HT1080 (cell line): ENCODE measurements at places on chromosomes 1 and 21.

GRCh38 chr1:39076127-39076798 lies 50.1 kb downstream of the NDUFS5 start:
- peak; percentile 48 for DNase-seq

DNA sequence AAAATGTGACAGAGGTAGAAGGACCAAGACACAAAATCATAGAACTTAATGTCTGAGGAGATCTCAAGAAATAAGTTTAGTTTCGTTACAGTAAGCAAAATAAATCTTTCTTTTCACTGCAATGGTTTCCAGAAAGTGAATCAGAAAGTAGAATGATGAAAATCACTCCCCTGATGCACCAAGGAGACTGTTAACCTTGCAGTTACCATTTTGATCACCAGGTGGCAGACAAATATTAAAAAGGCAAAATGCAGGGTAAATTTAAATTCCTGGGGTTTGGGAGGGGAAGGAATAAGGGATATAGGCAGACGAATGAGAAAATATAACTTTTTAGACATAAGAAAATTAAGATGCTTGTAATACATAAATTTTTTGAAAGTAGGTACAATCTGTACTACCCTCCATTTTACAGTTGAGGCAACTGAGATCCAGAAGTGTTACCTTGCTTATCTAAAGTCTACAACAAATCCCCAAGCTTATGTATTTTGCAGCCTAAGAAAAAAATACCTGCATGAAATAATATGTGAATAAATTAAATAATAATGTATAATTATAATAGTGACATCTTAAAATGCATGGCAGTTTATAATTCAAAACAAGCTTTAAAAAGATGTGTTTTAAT lies 253.2 kb downstream of the CRB1 start:
- DNase-seq: peak; percentile 24

- DNase-seq: no peak
Observed at GRCh38 chr1:180165509-180166435, 11.1 kb downstream of the QSOX1 start.

DNA sequence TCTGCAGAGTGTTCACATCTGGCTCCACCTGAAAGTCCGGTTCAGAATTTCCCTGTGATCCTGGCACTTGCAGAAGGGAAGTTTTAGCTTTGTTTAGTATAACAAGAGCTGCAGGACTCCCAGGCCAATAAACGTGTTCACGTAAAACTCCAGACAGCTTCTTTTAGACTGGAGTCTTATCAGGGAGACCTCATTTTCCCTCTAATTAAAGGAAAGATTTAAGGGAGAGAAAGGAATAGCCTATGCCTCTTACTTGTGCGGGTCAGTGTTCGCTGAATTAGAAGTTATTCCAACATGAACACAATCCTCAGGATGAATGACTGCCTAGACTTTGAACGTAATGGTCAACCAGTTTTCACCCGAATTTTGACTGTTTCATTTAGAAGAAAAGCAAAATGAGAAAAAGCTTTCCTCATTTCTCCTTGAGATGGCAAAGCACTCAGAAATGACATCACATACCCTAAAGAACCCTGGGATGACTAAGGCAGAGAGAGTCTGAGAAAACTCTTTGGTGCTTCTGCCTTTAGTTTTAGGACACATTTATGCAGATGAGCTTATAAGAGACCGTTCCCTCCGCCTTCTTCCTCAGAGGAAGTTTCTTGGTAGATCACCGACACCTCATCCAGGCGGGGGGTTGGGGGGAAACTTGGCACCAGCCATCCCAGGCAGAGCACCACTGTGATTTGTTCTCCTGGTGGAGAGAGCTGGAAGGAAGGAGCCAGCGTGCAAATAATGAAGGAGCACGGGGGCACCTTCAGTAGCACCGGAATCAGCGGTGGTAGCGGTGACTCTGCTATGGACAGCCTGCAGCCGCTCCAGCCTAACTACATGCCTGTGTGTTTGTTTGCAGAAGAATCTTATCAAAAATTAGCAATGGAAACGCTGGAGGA lies 202.1 kb upstream of the SGIP1 start:
- peak; percentile 94 for DNase-seq

DNA sequence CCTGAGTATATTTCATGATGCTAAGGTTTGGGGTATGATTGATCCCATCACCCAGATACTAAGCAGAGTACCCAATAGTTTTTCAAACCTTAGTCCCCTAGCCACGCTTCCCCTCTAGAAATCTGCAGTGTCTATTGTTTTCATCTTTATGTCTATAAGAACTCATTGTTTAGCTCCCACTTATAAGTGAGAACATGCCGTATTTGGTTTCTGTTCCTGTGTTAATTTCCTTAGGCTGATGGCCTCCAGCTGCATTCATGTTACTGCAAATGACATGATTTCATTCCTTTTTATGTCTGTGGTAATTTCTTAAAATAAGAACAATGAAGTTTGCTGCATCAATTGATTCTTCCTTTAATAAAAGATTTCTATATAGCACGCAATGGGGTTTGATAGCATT lies 301.3 kb downstream of the PLPP3 start:
- DNase-seq: no peak

GRCh38 chr21:17512253-17513213 lies at the start of gene CXADR:
CXADR (plus strand) TSS chr21:17513043; CDS start chr21:17513130, 87 bp downstream.
- DNase-seq: peak; percentile 72

DNA sequence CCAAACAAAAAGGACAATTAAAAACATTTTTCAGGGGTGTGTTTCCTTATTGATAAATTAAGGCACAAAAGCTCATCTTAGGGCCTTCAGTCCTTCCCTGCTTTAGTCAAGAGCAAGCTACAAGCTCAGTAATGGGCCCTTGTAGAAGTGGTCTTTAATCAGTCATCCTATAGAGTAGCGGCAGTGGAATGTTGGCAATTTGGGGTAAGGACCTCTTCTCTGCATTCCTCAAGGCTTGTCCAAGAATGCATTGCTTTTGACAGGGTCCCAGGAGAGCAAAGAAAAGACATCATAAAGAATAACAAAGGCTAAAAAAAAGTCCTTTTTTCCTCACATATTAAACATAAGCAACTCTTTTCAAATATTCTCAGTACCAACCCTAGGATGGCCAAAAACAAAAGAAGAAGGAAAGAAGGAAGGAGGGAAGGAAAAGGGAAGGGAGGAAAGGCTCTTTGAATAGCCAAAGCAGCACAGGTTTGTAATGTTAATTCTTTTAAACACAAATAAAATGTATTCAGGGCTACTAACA lies 27.3 kb upstream of the CAMK1G start:
- no peak for DNase-seq

GRCh38 chr1:169103002-169103401 lies 3.5 kb upstream of the ATP1B1 start:
- no peak for DNase-seq

DNA sequence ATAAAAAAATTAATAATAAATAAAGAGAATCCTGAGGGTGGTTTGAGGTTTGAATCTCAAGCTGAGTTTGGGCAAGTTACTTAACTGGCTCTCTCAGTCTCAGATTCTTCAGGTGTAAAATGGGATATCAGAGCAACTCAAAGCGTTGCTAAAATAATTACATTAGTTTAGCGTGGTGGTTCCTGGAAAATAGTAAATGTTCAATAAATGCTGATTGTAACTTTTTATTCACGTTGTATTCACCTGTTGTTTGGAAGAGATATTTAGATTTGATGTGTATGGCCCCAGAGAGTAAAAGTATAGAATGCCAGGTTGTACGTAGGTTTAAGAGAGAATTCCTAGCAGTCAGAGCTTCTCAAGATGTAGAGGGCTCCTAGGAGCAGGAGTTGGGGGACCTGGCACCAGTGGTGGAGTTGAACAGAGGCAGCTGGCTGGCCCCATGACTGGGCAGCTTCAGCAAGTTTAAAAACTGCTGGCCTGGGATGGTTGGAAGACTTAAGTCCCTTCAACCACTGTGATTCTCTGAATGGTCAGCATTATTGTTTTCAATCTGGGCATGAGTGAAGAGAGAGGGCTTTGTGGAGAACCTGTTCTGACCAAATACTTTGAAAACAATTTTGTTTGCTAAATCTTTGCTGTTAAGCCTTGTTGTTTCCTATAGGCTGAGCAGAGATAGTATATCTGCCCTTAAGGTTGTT lies 22.4 kb downstream of the PRCC start:
- no peak for DNase-seq

DNA sequence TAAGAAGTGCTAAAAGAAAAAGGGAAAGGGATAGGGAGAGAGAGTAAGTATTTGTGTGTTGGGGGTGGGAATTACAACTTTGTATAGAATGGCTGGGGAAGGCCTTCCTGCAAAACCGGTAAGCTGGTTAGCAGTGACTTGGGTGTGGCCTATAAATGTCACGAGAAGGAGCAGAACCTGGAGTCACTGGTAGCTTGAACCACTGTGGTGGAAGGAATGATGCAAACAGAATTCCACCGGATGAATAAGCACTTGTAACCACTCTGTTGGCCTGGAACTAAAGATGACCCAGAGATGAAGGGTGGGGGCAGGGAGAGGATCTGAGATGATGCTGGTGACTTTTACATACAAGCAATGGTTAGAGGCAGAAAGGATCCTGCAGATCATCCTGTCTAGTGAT lies 8.9 kb downstream of the XKR8 start:
- DNase-seq: peak; percentile 88

DNA sequence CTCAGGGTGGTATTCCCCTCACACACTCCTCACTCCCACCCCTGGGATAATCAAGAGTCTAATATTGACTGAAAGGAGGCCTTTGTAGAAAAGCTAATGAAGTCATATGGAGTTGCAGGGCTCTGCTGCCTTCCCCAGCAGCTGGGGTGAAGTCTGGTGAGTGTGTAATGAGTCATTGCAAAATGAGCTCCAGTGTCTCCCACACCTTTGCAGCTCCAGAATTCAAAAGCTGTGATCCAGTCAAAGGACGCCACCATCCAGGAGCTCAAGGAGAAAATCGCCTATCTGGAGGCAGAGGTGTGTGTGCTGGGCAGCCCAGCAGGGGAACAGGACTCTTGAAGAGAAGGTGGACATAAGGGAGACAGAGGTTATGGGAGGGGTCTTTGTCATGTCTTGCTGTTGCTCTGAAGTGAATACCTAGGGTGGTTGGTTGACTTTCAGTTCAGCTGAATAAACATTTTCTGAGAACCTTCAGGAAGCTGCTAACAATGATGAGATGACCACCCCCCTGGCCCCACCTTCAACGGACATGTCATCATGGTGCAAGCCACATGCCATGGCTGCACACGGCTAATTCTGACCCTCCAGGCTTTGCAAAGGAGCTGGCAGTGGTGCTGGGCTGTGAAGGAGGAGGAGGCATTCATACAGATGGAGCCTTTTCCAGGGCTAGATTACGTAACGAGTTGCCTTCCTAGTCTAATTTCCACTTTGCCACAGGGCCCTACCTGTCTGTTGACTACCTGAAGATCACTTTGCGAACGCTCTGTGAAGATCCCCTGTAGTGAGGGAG lies 32.2 kb upstream of the SNX27 start:
- peak; percentile 86 for DNase-seq

DNA sequence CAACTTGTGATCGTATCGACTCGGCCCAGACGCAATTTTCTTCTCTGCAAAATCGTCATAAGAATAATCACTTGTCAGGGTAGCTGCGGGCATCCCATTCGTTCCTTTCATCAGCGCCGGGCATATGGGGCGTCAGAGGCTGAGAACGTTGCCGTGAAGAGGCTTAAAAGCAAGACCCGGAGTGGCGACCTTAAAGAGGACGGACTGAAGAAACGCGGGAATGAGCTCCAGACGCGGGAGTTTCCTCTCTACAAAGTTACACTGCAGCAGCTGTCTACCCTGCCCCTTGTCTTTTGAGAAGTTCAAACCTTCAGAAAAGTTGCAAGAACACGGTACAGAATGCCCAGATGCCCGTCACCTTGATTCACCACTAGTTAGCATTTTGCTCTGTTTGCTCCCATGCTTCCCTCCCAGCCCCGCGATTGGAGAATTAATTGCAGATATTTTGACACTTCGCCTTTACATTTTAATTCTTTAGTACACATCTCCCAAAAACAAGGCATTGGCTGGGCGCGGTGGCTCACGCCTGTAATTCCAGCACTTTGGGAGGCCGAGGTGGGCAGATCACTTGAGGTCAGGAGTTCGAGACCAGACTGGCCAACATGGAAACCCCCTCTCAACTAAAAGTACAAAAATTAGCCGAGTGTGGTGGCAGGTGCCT lies 967 bp downstream of the CENPS start:
- peak; percentile 10 for DNase-seq

GRCh38 chr1:66176832-66177231 lies 357.1 kb upstream of the SGIP1 start:
- DNase-seq: no peak

- no peak for DNase-seq
Observed at GRCh38 chr1:156167536-156167935, 14.2 kb downstream of the SEMA4A start.

DNA sequence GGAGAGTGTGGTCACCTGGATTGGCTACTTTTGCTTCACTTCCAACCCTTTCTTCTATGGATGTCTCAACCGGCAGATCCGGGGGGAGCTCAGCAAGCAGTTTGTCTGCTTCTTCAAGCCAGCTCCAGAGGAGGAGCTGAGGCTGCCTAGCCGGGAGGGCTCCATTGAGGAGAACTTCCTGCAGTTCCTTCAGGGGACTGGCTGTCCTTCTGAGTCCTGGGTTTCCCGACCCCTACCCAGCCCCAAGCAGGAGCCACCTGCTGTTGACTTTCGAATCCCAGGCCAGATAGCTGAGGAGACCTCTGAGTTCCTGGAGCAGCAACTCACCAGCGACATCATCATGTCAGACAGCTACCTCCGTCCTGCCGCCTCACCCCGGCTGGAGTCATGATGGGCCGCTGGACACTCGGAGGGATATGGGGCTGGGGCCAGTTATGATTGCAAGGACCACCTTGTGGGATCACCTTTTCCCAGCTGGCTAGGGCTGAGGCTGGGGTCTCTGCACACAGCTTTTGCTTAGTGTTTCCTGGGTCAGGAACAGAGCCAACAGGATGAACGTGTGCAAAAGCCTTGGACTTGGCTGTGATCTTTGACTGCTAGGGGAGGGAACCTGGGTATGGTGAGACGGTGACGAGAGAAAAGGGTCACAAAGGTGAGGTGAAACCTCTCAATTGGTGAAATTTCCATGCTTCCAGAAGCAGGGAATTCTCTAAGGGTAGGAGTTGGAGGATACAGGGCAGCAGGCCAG lies 4.3 kb upstream of the GNAI3 start:
- DNase-seq: no peak
